ENCODE measurements at places on chromosomes 1 and 21.

DNA sequence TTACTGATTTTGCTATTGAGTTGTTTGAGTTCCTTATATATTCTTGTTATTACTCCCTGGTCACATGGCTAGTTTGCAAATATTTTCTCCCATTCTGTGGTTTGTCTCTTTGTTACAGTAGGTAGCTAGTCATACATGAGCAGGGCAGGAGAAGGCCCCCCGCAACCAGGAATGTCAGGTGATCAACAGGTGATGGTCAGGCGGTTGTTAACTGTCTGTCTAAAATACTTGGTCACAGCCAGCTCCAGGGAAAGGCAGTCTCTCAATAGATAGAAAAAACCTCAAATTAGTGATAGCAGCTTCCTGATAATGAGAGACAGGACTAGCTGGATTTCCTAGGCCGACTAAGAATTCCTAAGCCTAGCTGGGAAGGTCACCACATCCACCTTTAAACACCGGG, 217.9 kb downstream of the RHOU start:
- DNase-seq, result no peak

GRCh38 chr1:212379366-212379765, 35.3 kb downstream of the PACC1 start:
- DNase-seq, result no peak

DNA sequence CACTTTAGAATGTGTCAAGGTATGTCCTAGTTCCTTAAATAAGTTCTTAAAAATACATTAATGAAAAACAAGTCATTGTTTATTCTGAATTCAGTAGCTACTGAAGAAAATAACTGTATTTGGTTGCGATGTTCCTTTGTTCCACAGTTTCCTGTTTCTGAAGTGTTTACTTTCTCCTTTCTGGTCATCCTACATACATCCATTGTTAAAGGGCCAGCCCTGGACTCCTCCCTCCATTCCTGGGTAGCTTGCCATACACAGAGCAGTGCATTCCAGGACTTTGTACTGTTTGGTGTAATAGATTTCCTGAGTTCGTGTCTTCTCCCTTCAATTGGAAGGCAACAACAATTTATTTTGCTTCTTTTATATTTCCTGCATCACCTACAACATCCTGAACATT, 845.4 kb upstream of the CXADR start:
- DNase-seq, result no peak

GRCh38 chr1:64515427-64515826, 45.5 kb downstream of the CACHD1 start:
- DNase-seq, result no peak

GRCh38 chr1:193118803-193119730, 2.8 kb upstream of the CDC73 start:
- no peak for DNase-seq

DNA sequence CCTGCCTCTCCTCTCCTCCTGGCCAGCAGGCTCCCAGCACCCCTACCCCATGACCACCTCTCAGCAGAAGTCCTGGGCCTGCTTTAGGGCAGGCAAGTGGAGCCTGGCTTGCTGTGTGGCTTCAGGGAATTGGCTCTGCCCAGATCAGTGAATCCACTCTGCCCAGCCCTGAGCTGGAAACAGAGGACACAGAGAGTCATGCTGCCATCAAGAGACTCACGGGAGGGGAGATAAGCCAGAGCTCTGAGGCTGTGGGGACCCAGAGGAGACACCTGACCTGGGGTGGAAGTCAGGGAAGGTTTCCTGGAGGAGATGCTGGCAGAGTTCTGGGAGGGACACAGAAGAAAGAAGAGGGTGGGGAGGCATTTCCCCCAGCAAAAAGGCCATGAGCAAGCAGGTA, 54.2 kb downstream of the GLIS1 start:
- DNase-seq, result no peak

DNA sequence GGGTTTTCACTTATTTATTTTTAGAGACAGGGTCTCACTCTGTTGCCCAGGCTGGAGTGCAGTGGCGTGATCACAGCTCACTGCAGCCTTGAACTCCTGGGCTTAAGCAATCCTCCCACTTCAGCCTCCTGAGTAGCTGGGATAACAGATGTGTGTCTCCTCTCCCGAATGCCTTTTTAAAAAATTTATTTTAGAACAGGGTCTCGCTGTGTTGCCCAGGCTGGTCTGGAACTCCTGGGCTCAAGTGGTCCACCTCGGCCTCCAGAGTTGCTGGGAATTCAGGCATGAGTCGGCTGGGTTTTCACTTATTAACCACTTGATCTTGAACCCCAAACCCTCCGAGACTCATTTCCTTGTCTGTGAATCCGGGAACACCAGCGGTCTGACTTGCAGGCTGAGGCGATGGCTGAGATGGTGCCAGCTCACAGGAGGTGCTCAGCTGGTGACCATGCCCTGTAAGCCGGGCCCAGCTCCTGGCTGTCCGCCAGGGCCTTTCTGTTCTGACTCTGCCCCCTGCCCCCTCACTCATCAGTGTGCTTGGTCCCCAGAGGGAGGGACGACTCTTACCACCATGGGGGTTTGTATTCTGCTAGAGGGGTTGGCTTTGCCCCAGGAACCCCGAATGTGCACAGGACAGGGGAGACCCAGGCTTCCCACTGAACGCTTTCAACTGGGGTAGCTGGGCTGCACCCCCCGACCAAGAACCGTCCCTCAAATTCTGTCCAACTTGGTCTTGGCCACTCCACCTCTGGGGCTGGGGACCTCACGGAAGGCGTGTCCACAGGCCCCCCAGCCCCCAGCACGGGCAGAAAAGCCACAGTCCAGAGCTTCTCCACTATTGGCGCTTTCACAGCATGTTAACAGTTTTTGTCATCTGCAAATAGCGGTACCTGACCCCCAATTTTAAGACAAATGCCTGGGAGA, 22.5 kb downstream of the MMEL1 start:
- DNase-seq, result no peak

GRCh38 chr1:235898126-235898525, 31.4 kb upstream of the LYST start:
- DNase-seq, result no peak

- no peak for DNase-seq
These were observed 2.4 kb downstream of the ACTA1 start for GRCh38 chr1:229431284-229432115.

- DNase-seq, result no peak
These were observed 14.3 kb upstream of the NMNAT2 start for GRCh38 chr1:183432548-183432875.

DNA sequence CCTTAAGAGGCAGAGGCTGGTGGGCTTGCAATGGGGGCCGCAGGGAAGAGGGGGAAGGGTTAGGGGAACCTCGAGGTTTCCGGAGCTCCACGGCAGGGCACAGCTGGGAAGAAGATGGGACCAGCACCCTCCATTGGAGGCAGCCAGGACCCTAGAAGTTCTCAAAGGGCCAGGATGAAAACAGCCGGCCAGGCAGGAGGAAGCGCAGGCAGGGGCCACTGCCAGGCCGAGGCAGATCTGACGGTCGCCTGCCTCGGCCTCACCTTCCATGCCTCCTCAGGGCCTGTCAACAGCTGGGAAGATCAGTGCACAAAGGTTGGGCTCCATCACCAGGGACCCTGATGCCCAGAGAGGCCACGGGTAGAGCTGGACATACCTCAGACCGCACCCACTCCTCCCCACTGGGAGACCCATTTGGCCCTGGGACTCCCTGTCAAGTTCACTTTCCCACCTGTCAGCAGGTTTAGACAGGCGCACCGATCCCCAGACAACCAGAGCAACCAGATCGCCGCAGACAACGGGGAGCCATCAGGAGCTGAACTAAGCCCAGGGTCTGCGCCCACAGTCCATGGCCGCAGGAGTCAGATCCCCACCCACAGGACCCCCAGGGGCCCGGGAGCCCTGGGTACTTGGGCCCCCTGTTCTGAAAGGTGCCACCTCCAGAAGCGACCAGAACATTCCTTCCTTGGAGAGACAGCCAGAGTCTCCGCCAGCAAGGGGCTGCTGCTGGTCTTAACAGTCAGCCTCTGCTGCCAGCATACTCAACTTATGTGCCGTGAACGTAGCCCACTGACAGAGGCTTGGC, 2.2 kb downstream of the SLC19A1 start:
- DNase-seq, result no peak

GRCh38 chr21:32520875-32521735, 64.2 kb downstream of the TCP10L start:
- no peak for DNase-seq

GRCh38 chr1:235954306-235955283, 87.9 kb upstream of the LYST start:
- DNase-seq, result no peak

- no peak for DNase-seq
These were observed 10.0 kb upstream of the RPE65 start for GRCh38 chr1:68459796-68460195.

DNA sequence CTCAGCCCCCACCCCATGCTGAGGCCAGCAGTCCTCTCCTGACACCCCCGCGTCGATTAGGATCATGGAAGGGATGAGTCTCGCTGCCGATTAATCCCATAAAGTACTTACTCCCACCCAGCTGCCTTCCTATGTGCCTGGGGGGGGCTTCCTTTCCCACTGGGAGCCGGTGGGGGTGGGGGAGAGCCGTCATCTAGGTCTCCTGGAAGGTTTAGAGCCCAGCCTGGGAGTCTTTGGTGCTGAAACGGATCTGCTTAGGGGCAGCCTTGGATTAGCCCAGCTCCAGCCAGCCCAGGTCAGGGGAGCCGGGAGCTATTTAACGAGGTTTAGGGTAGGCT, 9.8 kb downstream of the SAMD11 start:
- no peak for DNase-seq

- DNase-seq, result no peak
These were observed 12.3 kb upstream of the JAM2 start for GRCh38 chr21:25626757-25627156.

DNA sequence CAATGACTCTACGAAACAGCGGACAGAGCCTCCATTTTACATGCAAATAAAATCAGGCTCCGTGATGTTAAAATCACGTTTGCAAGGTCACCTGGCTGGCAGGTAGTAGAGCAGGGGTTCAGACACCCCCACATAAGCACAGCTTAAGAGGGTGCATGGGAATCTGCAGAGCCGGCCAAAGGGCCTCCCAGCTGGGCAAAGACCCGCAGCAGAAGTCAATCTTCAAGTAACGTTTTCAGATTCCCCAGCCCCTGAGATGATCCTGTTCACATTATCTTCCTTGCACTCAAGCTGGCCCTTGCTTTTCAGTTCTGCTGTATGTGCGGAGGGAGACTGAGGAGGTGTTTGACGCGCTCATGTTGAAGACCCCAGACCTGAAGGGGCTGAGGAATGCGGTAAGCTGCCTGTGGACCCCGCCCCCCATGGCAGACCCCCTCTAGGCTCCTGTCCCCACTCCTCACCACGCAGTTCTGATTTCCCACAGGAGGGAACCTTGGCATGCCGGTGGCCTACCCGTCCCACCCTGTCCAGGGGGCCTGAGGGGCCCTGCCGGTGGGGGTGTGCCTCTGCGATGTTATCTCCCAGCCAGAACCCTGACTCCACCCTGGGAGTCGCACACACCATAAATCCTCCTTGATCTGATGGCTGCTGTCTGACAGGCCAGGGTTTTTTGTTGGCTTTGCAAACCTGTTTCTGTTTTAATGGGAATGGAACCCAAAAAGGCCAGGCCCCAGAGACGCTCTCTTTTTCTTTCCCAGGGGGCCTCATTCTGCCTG, 28.2 kb downstream of the GRHL3 start:
- DNase-seq, result no peak

GRCh38 chr1:168179438-168180147, 831 bp downstream of the TIPRL start:
- DNase-seq, result no peak

- DNase-seq, result no peak
These were observed 145.2 kb upstream of the SNX7 start for GRCh38 chr1:98516306-98516705.

GRCh38 chr1:4637616-4638344, 16.6 kb upstream of the AJAP1 start:
- no peak for DNase-seq

GRCh38 chr1:160544647-160545046, 21.6 kb upstream of the SLAMF6 start:
- DNase-seq, result no peak
